ENCODE measurements at places on chromosomes 4 and X. TPM values are rescaled to one million over a fixed set of nuclear protein-coding genes. Genes with fewer than 3 reads are reported as not detected.

- H3K36me3 ChIP-seq: no peaks in the 10 kb centered on the region
- no peak overlapping the region for H3K27ac ChIP-seq
- no peaks in the 10 kb centered on the region for H3K27me3 ChIP-seq
- H3K4me3 ChIP-seq: no peak overlapping the region
- no peak for DNase-seq
Measured at GRCh38 chr4:108058685-108059440, 69.2 kb downstream of the HADH start.

GRCh38 chr4:150155391-150155790 lies 77.1 kb downstream of the DCLK2 start:
- H3K27ac ChIP-seq: no peak overlapping the region
- no peaks in the 10 kb centered on the region for H3K27me3 ChIP-seq
- H3K4me3 ChIP-seq: no peak overlapping the region
- no peaks in the 10 kb centered on the region for H3K36me3 ChIP-seq

GRCh38 chrX:135605906-135606305 lies 85.4 kb downstream of the INTS6L start:
- H3K27me3 ChIP-seq: peaks cover 8% of the 10 kb centered on the region
- H3K4me3 ChIP-seq: no peak overlapping the region
- no peak for DNase-seq
- H3K27ac ChIP-seq: no peak overlapping the region
- H3K36me3 ChIP-seq: no peaks in the 10 kb centered on the region

GRCh38 chrX:55135171-55135570 lies 46.4 kb downstream of the PAGE2 start:
- no peak overlapping the region for H3K27ac ChIP-seq
- H3K4me1 ChIP-seq: no peaks in the 10 kb centered on the region
- DNase-seq: peak; percentile 19
- no peaks in the 10 kb centered on the region for H3K36me3 ChIP-seq
- peaks cover 57% of the 10 kb centered on the region for H3K27me3 ChIP-seq
- H3K4me3 ChIP-seq: no peak overlapping the region

GRCh38 chr4:139532947-139533346 lies 23.1 kb downstream of the SETD7 start:
- H3K4me3 ChIP-seq: no peak overlapping the region
- no peak overlapping the region for H3K27ac ChIP-seq
- H3K27me3 ChIP-seq: no peaks in the 10 kb centered on the region
- DNase-seq: no peak
- no peaks in the 10 kb centered on the region for H3K4me1 ChIP-seq

DNA sequence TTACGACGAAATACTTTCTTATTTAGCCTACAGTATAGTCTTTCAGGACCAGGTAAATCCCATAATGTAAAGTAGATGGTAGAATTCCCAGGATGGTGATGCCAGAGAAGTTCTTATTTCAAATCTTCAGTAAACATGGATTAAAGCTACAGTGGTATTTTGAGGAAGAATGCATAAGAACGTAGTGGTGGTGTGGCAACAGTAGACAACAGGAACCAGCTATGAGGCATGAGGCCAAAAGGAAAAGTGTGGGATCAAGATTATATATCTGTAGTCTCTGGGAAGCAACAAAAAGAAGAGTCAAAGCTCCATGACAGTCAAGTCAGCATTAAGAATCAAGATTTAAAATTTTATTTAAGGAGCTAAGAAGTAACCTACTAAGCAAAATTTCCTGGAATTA lies 60.2 kb downstream of the METTL14 start:
- no peak overlapping the region for H3K4me3 ChIP-seq
- peaks cover 7% of the 10 kb centered on the region for H3K4me1 ChIP-seq
- DNase-seq: no peak

GRCh38 chr4:73847526-73848182 lies 5.4 kb upstream of the PF4V1 start:
- H3K27me3 ChIP-seq: no peaks in the 10 kb centered on the region
- no peaks in the 10 kb centered on the region for H3K4me1 ChIP-seq
- no peaks in the 10 kb centered on the region for H3K36me3 ChIP-seq

Gene ERAS
- total RNA-seq: not detected

Gene CXCL6
- 2.9 TPM for total RNA-seq

Gene KCNE5
- 0.66 TPM for total RNA-seq

Data from breast epithelium (tissue), 4 donors.